Aorta (tissue), 5 donors: ENCODE measurements at places on chromosomes 5 and 9.

- no peak for DNase-seq
- peak overlapping the region; percentile 38 for H3K4me3 ChIP-seq
- H3K27ac ChIP-seq, result peak overlapping the region; percentile 29
- H3K27me3 ChIP-seq, result no peaks in the 10 kb centered on the region
- no peaks in the 10 kb centered on the region for H3K36me3 ChIP-seq
Observed at GRCh38 chr5:42995360-42995751, 44.8 kb downstream of the ANXA2R start.

- no peak overlapping the region for H3K27ac ChIP-seq
- H3K4me3 ChIP-seq, result no peak overlapping the region
- no peaks in the 10 kb centered on the region for H3K4me1 ChIP-seq
- H3K27me3 ChIP-seq, result no peaks in the 10 kb centered on the region
- no peaks in the 10 kb centered on the region for H3K36me3 ChIP-seq
Observed at GRCh38 chr9:130990306-130990977, 18.5 kb upstream of the LAMC3 start.

DNA sequence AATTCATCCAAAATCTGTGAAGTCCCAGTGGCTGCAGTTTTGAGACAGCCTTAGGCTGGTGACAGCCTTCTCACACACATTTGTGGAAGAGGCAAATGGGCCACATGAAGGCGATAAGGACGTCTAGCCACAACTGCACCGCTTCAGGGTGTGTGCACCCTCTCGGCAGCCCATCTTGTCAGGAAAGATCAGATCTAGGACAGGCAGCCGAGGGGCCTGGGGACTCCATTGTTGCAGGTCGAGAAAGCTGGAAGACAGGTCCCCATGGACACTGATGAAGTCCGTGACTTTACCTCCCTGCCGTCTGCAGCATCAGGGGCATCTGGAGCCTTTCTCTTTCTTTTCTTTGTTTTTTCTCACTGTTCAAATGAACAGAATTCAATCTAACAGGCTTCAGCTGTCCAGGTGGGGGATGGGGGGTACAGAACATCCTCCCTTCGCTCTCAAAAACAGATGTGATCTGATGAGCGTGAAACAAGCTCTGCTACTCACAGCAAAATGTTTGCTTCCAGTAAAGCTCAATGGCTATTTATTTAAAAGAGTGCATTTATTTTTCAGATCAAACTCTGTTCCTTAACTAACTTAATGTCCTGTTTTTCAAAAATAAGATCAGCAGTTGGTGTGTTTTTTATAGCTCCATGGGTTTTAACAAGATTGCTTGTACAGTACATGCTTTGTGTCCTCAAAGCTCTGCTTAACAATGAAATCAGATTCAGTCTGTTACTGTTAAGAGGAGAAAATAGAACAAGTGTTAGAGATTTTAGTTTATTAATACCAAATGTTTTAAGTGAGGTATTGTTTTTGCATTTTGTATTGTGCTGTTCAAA is 111.8 kb upstream of the OTULINL start:
- no peaks in the 10 kb centered on the region for H3K27me3 ChIP-seq
- no peaks in the 10 kb centered on the region for H3K4me1 ChIP-seq
- peaks cover 10% of the 10 kb centered on the region for H3K36me3 ChIP-seq
- H3K4me3 ChIP-seq, result no peak overlapping the region
- DNase-seq, result no peak

GRCh38 chr5:174945853-174946252 is 221.5 kb downstream of the MSX2 start:
- no peaks in the 10 kb centered on the region for H3K36me3 ChIP-seq
- no peak overlapping the region for H3K4me3 ChIP-seq
- DNase-seq, result no peak
- no peak overlapping the region for H3K27ac ChIP-seq
- no peaks in the 10 kb centered on the region for H3K27me3 ChIP-seq

DNA sequence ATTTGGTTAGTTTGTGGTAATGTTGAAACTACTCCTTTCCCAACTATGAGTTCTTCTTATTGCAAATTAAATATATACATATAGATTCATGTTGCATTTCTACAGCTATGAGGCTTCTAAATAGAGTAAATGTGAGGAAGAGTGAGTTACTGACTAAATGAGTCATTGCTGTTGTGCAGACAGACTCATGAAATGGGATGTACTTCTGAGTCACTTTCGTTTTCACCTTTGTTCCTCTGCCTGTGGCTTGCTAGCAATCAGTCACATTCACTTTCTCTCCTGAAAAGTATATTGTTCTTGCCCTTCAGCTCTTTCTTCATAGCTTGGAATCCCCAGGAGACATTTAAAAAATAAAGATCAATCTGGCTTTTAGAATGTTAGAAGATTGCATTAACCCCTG is 295.5 kb upstream of the SMC2 start:
- no peaks in the 10 kb centered on the region for H3K36me3 ChIP-seq
- DNase-seq, result no peak
- no peak overlapping the region for H3K4me3 ChIP-seq
- H3K4me1 ChIP-seq, result no peaks in the 10 kb centered on the region
- no peak overlapping the region for H3K27ac ChIP-seq

- DNase-seq, result no peak
- H3K27ac ChIP-seq, result no peak overlapping the region
- H3K4me3 ChIP-seq, result no peak overlapping the region
- no peaks in the 10 kb centered on the region for H3K36me3 ChIP-seq
- H3K4me1 ChIP-seq, result no peaks in the 10 kb centered on the region
- H3K27me3 ChIP-seq, result no peaks in the 10 kb centered on the region
Observed at GRCh38 chr5:124880903-124881697, 134.7 kb upstream of the ZNF608 start.

- H3K27me3 ChIP-seq, result no peaks in the 10 kb centered on the region
- peak; percentile 44 for DNase-seq
- H3K4me3 ChIP-seq, result no peak overlapping the region
- no peaks in the 10 kb centered on the region for H3K4me1 ChIP-seq
Observed at GRCh38 chr9:136079211-136079915, 15.7 kb downstream of the NACC2 start.

DNA sequence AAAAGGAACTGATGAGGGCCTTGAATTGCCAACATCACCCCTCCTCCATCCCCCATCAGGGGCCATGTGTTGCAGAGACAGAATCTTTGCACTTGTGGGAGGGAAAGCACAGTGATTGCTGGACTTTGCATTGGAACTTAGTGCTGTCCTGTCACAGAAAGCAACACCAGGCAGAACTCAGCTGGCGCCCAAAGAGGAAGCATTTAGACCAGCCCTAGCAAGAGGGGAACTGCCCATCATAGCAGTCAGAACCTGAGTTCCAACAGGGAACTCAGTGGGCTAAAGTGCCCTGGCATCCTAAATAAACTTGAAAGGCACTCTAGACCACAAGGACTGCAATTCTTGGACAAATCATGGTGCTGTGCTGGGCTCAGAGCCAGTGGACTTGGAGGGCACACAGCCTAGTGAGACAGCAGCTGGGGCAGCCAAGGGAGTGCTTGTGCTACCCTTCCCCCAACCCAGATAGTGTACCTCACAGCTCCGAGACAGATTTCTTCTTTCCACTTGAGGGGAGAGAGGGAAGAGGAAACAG is 128.1 kb downstream of the ACTL7B start:
- H3K36me3 ChIP-seq, result no peaks in the 10 kb centered on the region
- no peak overlapping the region for H3K27ac ChIP-seq
- H3K4me3 ChIP-seq, result no peak overlapping the region
- DNase-seq, result peak; percentile 82
- peaks cover 3% of the 10 kb centered on the region for H3K4me1 ChIP-seq
- H3K27me3 ChIP-seq, result no peaks in the 10 kb centered on the region

DNA sequence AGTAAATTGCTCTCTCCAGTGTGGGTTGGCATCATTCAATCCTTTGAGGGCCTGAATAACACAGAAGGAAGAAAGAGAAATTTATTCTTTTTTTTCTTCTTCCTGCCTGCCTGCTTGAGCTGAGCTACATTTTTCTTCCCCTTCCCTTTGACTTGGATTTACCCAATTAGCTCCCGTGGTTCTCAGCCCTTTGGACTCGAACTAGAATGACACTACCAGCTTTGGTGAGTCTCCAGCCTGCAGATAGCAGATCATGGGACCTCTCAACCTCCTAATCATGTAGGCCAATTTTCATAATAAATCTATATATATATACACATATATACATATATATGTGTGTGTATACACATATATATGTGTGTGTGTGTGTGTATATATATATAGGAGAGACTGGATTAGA is 128.6 kb downstream of the ISOC1 start:
- H3K27me3 ChIP-seq, result no peaks in the 10 kb centered on the region
- H3K36me3 ChIP-seq, result no peaks in the 10 kb centered on the region
- H3K4me1 ChIP-seq, result no peaks in the 10 kb centered on the region
- no peak overlapping the region for H3K4me3 ChIP-seq

DNA sequence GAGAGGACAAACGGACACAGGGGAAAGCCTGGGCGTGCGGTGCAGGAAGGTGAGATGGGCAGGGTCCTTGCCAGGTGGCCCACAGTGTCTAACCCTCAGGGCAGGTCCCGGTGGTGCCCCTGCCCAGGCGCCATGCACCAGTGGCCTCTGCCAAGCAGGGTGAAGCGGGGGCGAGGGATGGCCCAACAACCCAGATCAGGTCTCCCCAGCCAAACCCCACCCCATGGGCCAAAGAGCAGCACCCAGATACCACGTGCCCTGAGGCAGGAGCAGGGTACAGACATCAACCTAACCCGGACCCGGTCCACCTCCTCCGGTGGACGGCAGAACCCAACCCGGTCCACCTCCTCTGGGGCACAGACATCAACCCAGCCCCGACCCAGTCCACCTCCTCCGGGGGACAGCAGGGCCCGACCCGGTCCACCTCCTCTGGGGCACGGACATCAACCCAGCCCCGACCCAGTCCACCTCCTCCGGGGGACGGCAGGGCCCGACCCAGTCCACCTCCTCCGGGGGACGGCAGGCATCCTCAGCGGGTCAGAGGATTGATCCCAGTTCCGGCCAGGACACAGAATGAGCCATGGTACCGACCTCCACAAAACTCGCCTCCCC is 12.8 kb downstream of the SLC12A7 start:
- DNase-seq, result no peak
- no peak overlapping the region for H3K4me3 ChIP-seq
- H3K36me3 ChIP-seq, result no peaks in the 10 kb centered on the region
- H3K4me1 ChIP-seq, result no peaks in the 10 kb centered on the region

DNA sequence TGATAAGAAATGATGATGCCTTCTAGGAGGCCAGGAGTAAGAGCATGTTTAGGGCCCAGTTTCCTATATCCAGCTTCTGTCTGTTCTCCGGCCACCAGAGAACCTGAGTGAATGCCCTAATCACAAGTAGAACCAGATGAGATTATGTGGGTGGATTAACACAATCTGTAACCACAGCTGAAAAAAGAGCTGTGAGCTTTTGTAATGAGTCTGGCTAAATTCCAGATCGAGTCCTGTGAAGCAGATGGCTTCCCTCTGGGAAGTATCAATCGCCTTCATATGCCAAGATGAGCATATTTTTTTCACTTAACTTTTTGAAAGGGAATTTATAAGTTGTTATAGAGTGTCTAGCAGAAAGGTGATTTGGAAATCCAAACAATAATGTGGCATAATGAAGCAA is 99.8 kb downstream of the NNT start:
- H3K4me3 ChIP-seq, result no peak overlapping the region
- peaks cover 1% of the 10 kb centered on the region for H3K36me3 ChIP-seq
- H3K4me1 ChIP-seq, result no peaks in the 10 kb centered on the region

- no peaks in the 10 kb centered on the region for H3K36me3 ChIP-seq
- H3K4me3 ChIP-seq, result no peak overlapping the region
- H3K27ac ChIP-seq, result no peak overlapping the region
- no peaks in the 10 kb centered on the region for H3K4me1 ChIP-seq
- H3K27me3 ChIP-seq, result no peaks in the 10 kb centered on the region
- DNase-seq, result no peak
Observed at GRCh38 chr9:5720151-5720550, 91.2 kb downstream of the RIC1 start.

DNA sequence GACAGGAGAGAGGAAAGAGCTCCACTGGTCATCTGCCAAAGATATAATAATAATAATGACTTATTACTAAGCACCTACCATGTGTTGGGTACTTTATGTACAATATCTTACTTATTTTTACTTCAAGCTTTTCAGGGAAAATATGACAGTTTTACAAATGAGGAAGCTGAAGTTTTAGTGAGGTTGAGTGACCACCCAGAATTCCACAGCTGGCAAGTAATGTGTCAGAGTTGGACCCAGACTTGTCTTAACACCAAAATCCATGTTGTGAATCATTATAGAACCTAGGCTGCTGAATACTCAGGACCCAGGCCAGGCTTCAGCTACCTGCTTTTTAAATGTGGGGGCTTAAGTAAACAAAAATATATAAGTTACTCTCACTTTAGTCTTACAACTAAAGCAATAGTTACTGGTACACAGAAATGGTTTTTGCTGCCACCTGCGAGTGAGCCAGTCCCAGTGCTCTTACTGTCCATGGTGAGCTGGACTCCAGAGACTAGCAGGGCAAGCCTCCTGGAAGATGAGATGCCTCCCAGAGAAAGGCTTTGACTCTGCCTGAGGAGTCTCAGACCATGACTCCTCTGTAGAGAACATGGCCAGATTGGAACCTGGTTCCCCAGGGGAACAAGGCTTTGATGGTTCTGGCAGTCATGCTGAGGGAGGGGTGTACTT is 29.9 kb downstream of the RUSC2 start:
- H3K36me3 ChIP-seq, result no peaks in the 10 kb centered on the region
- no peaks in the 10 kb centered on the region for H3K27me3 ChIP-seq
- H3K4me3 ChIP-seq, result no peak overlapping the region
- peaks cover 21% of the 10 kb centered on the region for H3K4me1 ChIP-seq

GRCh38 chr5:11139217-11139865 is 378.3 kb upstream of the DAP start:
- no peak for DNase-seq
- no peak overlapping the region for H3K4me3 ChIP-seq

- H3K4me1 ChIP-seq, result no peaks in the 10 kb centered on the region
- H3K36me3 ChIP-seq, result no peaks in the 10 kb centered on the region
- H3K27me3 ChIP-seq, result no peaks in the 10 kb centered on the region
- no peak for DNase-seq
- no peak overlapping the region for H3K4me3 ChIP-seq
Observed at GRCh38 chr9:126487856-126488255, 125.9 kb upstream of the LMX1B start.

DNA sequence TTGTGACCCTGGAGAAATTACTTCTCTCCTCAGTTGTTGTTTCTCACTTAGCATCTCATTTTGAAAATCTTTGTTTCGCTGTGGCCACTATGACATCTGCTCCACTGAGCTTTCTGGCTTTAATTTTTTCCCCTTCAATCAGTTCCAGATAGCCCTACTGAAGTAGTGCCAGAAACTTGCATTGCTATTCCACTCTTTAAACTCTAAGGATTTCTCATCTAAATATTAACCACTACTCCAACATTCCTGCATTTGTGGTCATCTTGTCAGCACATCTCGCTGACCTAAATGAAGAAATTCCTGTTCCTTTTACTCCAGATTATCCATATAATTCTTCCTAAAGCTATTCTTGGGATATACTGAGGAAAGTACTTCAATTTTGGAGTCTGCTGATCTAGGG is 15.3 kb upstream of the NOL6 start:
- no peaks in the 10 kb centered on the region for H3K36me3 ChIP-seq
- H3K27me3 ChIP-seq, result no peaks in the 10 kb centered on the region
- H3K4me3 ChIP-seq, result no peak overlapping the region
- no peak for DNase-seq
- no peaks in the 10 kb centered on the region for H3K4me1 ChIP-seq

- H3K4me1 ChIP-seq, result no peaks in the 10 kb centered on the region
- DNase-seq, result no peak
Observed at GRCh38 chr9:6782981-6783380, 25.2 kb downstream of the KDM4C start.
